ENCODE measurements at places on chromosomes 3 and 15.

GRCh38 chr15:60518511-60518910, 39.6 kb upstream of the ICE2 start:
- no peak for DNase-seq

DNA sequence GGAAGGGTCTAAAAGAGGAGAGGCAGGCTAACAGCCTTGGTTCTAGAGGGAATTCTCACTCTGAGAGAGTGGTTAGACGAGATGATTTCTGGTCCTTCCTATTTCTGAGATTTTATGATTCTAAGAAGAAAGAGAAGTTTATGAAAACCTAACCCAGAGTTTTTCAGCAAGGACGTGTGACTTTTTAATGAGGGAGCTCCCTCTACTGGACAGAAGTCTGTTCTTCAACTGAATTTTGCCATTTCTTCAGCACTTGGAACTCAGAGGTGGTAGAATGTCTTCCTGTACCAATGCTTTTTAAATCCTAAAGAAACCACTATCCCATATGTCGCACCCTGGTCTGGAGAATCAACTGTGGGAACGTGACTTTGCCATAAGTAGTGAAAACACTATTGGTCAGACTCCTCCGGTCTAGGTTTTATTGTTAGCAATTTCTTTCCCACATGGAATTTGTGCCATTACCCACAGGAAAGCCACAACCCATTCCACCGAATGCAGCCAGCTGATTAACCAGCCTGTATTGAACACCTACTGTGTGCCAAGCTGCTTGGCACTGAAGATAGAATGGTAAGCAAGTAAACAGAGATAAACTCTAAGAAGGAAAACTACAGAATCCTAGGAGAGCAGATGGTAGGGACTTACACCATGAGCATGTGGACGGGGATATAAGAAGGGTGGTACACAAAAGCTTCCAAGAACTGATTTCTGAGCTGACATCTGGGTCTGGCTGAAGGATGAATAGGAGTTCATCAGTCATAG, 199.5 kb upstream of the LMCD1 start:
- DNase-seq, result peak; percentile 40

DNA sequence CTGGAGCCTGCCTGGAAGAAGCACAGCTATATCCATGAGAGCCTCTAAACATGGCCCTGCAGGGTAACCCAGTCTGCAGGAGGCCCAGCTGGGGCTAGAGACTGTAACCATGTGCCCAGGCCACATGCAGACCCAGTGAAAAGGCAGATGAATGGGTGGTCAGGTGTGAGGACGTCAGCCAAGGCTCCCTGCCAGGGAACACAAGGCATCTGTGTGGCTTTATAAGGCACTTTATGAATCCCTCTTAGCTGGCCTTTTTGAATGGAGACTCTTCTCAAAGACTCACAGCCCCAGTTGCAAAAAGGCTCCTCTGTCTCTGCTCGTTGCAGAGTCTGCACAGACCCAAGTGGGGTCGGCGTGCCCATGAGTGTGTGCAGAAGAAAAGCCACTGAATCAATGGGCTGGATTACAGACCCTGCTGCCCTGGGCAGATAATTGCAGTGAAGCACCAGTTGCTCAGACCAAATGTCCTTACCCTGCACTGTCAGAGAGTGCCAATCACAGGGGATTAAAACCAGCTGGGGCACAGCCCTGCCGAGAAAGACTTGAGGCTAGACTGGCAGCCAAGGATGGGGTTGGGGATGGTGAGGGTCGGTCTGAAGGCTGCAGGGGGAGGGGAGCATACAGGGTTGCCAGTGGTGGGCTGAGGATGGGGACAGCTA, 154.2 kb downstream of the RAB11A start:
- DNase-seq, result no peak

DNA sequence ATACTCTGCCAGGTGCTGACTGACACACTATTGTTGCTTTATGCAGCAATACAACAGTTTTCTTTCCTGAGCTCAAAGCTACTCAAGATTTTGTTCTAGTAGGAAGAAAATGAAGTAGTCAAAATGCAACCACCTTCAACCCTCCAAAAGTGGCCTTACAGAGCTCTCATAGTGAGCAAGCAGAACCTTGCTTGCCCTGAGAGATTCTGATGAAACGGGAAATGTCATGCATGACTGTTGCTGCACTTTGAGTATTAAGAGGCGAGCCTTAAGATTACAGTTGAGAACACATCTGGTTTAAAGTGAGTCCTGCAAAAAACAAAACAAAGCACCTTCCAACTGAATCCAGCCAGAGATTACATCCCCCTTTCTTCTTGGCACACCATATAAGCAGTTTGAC, 29.7 kb downstream of the MINDY4B start:
- DNase-seq, result no peak

DNA sequence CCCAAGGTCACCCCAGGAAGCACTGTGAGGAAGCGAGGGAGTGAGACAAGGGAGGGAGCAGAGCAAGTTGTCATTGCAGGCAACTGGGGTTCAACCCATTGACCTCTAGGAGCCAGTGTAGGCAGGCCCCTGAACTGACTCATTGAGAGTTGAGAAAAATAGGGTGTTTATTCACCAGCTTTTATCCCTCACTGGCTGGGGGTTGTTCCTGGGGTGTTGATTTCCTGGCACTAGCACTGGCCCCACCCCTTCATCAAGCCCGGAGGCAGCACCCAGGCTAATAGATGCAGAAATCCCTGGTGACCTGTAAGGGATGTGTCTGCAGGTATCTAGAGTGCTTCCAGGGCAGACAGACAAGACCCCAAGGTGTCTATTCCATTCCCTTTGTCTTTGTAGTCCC, 183.9 kb downstream of the ARRDC4 start:
- no peak for DNase-seq

- DNase-seq, result no peak
Measured at GRCh38 chr3:148599481-148599880, 98.2 kb upstream of the AGTR1 start.

DNA sequence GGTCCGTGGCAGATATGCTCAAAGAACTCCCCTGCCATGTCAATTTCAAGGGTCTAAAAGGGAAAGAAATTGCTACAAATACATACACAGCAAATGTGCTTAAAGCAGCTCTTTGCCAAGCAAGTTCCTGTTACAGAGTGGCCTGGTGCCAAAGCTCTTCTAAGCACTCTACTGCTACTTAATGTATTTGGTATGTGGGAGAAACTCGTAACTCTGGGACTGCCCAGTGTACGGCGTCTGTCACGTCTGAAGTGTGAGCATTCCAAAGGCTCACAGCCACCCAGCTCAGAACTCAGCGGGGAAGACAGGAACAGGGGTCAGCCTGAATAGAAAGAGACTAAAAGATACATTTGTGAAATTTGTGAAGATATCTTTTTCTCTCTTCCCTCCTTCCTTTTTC, 54.6 kb downstream of the RBMS3 start:
- DNase-seq, result peak; percentile 49

DNA sequence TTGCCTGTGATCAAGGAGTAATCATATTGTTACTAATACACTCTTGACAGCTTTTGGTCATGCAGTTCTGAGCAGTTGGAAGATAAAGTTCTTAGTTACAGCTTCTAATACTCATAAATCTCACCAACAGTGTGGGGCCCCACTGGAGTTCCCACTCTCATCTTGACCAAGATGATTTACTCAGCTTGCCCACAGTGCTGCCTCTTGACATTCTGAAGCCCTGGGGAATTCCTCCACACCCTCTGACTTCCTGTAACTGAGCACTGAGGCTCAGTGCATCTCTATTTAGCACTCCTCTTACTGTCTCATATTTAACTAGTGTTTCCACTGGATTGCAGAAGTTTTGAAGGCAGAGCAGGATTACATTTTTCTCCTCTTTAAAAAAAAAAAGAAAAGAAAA, 1.9 kb upstream of the ARL6IP5 start:
- no peak for DNase-seq

- no peak for DNase-seq
Measured at GRCh38 chr3:34599595-34599994, 801.2 kb downstream of the PDCD6IP start.

DNA sequence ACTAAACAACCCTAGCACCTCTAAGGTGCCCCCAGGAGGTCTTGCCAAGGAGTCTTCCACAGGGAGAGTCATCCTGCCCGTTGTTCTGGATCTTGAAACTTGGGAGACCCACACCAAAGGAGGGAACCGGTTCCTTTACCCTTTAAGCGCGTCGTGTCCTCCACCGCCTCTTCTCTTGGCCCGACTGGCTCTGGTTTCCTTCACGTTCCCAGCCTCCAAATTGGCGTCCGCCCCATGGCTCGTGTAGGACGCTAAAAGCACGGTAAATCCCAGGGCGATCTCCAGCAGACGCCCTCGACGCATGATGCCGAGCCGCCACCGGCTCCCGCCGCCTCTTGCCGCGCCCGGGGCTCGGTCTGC, 1.1 kb downstream of the FBN1 start:
- DNase-seq, result no peak

DNA sequence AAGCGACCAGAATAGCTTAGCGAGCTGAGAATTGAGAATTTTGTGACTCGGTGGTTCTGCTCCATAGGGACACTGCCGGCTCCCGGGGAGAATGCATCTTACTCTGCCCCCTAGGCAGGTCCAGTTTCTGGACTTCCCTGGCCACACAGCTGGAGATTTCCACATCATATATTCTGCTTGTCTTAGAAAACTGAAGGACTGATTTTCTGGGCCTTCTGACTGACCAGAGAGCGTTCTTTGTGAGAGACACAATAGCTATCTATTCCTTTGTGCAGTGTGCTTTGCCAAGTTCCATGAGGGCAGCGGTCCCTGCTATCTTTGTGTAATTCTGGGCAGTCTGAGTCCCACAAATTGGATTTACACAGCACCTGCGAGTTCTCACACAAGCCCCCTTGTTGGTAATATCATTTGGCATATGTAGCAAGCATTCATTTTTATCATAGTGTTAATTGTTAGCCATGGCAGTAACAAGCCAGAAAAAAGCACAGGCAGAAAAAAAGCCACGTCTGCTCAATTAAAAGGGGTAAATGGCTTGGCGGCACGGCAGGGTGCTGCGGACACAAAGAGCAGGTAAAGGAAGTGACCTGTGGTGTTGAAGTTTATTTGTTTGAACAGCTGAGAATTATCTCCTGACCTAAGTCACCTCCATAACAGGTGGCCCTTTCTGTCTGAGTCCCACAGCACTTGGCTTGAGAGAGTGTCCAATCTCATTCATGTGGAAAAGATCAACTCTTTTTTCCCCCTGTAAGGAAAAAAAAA, 688.7 kb downstream of the TUSC7 start:
- no peak for DNase-seq

DNA sequence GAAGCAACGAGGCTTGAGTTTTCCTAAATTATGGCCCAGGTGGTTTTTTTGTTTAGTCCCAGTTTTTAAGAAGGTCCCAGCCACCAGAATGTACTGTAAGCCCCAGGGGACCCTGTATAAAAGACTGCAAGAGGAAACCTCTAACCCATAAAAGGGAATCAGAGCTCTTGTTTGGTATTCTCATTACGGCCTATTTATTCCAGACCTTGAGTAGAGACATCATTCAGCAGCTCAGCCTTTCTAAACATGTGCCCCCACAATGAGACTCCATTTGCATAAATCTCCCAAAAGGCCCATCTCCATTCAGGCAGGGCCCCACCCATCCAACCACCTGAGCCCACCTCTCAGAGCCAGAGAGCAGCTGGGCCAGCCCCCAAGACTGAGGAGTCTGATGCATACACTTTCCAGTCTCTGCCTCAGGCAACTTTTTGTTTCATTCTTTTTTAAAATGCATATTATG, 25.7 kb downstream of the ZDHHC3 start:
- DNase-seq, result no peak

DNA sequence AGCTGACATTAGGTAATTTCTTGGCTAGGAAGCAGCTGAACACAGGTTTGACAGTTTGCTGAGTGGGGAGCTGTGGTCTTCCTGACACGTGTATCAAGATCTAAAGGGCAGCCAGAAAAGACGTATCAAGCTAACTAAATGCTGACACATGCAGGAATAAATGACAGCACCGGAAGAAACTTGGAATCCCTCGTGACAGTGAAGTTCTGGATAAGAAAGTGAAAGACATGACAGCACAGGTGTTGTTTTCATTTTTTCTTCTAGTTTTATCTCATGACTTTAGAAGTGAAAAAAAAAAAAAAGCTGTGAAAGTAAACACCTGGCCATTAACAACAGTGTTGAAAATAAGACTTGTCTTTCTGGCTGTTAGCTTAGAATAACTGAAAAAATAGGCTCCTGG, 48.7 kb downstream of the FGF7 start:
- no peak for DNase-seq

- no peak for DNase-seq
Measured at GRCh38 chr3:196772102-196772501, 32.4 kb downstream of the PAK2 start.

DNA sequence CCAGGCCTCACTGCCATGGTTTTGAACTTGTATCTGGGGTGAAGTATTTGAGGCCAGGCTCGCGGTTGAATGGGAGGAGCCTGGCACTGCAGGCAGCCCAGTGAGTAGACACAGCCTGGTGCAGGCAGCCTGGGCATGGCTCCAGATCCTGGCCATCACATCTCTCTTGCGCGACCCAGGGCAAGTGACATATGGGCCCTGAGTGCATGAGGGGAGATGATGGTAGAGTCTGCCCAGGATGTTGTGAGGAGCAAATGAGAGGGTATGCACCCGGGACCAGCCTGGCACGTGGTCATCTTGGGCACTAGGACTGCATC, 103.5 kb downstream of the TBC1D2B start:
- DNase-seq, result no peak

- DNase-seq, result no peak
Measured at GRCh38 chr3:37124435-37124834, 49.9 kb downstream of the LRRFIP2 start.

DNA sequence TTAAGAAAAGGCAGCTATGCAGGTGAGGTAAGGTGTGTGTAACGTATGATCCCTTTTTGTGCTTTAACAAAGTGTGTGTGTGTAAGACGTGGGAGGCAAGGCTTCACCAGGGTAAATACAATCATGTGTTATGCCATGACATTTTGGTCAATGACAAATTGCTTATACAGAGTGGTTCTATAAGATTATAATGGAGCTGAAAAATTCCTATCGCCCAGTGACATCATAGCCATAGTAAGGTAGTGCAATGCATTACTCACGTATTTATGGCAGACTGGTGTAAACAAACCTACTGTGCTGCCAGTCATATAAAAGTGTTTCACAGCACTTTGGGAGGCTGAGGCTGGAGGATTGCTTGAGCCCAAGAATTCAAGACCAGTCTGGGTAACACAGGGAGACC, 60.2 kb upstream of the LCTL start:
- peak; percentile 13 for DNase-seq

DNA sequence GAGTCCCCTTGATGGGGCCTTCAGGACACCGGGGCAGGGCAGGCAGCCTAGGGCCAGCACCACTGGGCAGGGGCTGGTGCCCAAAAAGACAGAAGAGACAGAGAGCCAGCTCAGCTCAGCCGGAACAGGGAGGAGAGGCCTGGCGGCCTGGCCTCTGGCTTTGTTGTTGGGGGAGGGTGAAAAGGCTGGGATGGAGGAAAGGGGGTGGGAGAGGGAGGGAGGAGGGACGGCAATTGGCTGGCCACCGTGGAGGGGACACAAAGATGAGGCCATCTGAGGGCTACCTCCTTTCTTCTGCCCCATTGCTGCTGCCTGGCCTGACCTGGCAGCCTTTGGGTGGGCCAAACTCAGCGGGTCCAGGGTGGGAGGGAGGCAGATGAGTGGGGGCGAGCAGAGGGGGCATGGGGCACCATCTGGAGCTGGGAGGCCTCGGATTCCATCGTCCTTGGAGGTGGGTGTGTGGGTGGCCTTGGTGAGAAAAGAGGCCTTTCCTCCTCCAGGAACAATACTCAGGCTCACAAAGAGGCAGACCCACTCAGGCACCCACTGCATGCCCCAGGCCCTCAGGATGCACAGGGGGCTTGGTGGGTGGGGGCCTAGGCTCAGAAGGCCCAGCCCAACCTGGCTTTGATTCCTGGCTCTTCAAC, 9.3 kb downstream of the EFCC1 start:
- DNase-seq, result no peak

GRCh38 chr3:120093119-120093910, 932 bp downstream of the GSK3B start:
- DNase-seq, result no peak

Measured in LoVo (cell line).